ENCODE measurements at places on chromosomes 7 and 10. TPM values are rescaled to one million over a fixed set of nuclear protein-coding genes. Genes with fewer than 3 reads are reported as not detected.

- no peak for DNase-seq
These were observed 256.7 kb upstream of the DGKB start for GRCh38 chr7:15159261-15159660.

Gene LIPF
- total RNA-seq: 7.1 TPM

GRCh38 chr7:138975343-138976104 lies 5.7 kb downstream of the KIAA1549 start:
- DNase-seq: no peak

Gene DIP2C
- total RNA-seq: 14.7 TPM

DNA sequence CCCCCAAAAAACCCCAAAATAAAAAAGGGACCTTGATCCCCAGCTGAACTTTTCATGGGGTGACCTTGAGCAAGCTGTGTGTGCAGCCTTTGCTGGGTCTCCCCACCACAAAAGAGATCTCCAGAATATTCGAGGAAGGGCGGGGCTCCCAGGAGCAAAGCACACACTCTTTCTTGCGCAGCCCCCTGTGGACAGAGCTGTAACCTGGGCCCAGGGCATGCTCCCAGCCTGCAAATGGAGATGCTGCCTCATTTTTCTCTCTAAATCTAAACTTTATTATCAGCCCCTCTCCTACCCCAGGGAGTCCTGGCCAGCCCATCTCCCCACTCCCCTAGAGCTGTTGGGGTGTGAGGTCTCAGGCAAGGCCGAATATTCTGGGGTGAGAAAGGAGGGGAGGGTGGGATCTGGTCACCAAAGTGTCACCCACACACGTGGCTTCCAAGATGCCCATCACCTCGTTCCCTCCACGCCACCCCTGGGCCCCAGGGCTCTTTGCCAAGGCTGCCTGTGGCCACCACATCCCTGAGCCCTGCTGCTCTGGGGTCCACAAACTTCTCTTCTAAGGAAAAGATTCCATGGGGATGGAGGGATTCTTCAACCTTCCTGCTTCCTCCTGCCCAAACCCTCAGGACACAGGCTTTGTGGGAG lies 1.7 kb upstream of the CALML3 start:
- no peak for DNase-seq

DNA sequence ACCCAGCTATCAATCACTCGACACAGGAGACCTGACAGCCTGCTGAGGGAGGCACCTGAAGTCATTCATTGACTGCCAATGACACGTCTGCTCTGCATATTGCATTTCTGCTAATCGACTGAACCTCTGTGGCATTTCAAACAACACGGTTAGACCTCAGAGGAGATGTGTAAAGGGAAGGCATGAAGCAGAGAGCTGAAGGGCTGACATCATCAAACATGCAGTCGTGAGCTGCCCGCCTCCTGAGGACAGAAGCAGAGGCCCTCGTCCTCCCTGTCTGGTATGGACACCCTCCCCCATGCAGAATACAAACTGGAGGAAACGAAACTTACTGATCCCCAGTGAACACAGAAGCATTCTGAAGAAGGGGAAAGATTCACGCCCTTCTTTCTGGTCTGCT lies 462.6 kb upstream of the MGMT start:
- DNase-seq: no peak

Gene AGAP5
- 0.32 TPM for total RNA-seq

- no peak for DNase-seq
These were observed 2.5 kb upstream of the MEST start for GRCh38 chr7:130489140-130489983.

Gene FANK1
- not detected for total RNA-seq

All from ascending aorta (tissue), 2 donors.